ENCODE measurements at places on chromosomes 1 and 21.

GRCh38 chr1:151887028-151887427 lies 22.3 kb downstream of the THEM4 start:
- DNase-seq, result no peak

DNA sequence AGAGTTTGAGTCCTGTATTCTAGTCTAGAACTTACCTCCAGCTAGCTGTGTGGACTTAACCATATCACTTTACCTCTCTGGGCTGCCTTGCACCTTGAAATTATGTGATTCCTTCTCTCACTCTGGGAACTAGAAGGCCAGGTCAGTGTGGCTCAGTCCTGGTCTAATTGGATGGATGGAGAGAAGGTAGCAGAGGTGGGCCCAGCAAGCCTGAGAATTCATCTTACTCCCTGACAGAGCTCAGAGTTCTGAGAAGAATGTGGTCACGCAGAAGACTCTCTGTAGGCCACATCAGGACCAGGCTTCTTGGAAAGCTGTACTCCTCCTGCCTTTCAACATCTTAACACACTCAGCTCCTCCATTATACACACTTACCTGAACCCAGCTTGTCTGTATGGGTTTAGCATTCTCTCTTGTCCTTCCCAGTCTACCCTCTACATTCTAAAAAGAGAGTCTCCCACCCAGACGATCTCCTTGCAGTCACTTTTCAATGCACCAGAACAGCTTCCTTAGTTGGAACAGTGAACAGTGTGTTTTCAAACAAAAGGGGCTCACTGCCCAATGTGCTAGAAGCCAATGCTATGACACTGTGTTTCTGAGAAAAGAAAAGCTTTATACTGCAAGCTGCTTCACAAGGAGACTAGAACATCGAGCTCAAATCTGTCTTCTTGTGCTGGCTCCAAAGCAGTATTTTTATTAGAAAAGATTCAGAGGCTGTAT lies 60.5 kb downstream of the CAPN9 start:
- no peak for DNase-seq

DNA sequence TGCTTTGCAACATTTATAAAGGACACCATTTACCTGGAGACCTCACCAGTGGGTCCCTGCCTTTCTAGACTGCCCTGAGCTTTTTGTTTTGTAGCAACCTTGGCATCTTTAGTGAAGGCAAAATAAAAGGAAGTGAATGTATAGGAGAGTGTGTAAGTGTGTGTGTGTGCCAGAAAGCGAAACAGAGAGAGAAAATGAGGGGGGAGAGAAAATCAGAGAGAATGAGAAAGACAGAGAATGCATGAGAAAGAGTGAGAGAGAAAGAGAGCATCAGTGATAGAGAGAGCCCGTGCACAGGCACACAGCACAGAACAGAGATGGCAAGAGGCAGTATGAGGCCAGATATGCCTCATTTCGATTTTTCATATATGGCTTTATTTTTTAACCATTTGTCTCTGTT lies 57.5 kb downstream of the HSD3B1 start:
- DNase-seq, result no peak

- no peak for DNase-seq
Observed at GRCh38 chr1:245205396-245205795, 50.6 kb downstream of the KIF26B start.

GRCh38 chr1:65435987-65436386 lies 15.5 kb downstream of the LEPR start:
- DNase-seq, result no peak

- DNase-seq, result peak; percentile 85
Observed at GRCh38 chr21:16587141-16587581, 857.4 kb downstream of the USP25 start.

GRCh38 chr1:51285055-51285454 lies 45.3 kb downstream of the TTC39A start:
- DNase-seq, result no peak

GRCh38 chr1:208185801-208186231 lies 58.4 kb downstream of the PLXNA2 start:
- no peak for DNase-seq

DNA sequence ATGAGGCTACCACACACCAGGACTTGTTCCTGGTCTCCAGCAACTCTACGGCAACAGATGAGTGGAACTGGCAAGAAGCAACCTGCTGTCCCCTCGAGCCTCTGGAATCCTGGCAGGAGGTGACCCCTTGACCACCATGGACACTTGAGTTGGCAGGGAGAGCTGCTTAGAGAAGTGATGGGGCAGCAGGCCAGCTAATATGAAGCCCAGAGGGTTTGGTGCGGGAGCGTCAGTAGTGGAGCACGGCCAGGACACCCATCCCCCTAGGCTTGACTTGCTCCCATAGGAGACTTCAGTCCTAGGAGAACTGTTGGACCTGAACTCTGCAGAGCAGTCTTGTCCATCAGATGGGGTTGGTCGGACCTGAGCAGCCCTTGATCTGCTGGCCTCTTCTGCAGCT lies 56.5 kb downstream of the CTH start:
- no peak for DNase-seq

DNA sequence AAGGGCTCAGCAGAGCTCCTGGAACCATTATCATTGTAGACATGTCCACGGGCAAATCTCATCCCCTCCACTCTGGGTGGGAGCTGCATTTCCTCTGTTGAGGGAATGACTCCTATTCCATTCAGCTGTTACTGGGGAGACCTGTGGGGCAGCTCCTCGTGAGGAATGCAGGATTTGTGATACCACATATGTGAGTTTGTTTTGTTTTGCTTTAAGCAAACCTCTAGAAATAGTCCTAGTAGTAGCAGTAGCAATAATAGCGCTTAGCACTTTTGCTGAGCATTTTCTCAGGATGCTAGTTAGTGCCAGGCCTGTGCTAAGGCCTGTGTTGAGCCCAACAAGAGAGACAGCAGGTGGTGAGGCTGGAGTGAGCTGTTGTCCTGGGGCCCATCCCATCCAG lies 10.8 kb downstream of the OLIG1 start:
- DNase-seq, result no peak

GRCh38 chr1:16048573-16049189 lies 5.1 kb downstream of the CLCNKB start:
- no peak for DNase-seq

GRCh38 chr1:203776636-203777035 lies 11.7 kb downstream of the LAX1 start:
- peak; percentile 9 for DNase-seq

- peak; percentile 29 for DNase-seq
Observed at GRCh38 chr1:172254521-172255222, 165.8 kb upstream of the C1orf105 start.

GRCh38 chr1:51829058-51829457 lies 49.5 kb downstream of the NRDC start:
- no peak for DNase-seq

DNA sequence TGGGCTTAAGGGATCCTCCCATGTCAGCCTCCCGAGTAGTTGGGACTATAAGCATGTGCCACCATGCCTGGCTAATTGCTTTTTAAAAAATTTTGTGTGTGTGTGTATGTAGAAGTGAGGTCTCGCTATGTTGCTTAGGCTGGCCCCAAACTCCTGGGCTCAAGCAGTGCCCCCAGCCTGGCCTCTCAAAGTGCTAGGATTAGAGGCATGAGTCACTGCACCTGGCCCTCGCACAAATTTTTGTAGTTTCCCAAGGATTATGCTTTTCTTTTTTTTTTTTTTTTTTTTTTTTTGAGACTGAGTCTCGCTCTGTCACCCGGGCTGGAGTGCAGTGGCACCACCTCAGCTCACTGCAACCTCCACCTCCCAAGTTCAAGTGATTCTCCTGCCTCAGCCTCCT lies 144.4 kb upstream of the HNRNPU start:
- no peak for DNase-seq

GRCh38 chr1:87702455-87702854 lies 373.8 kb downstream of the LMO4 start:
- DNase-seq, result no peak

DNA sequence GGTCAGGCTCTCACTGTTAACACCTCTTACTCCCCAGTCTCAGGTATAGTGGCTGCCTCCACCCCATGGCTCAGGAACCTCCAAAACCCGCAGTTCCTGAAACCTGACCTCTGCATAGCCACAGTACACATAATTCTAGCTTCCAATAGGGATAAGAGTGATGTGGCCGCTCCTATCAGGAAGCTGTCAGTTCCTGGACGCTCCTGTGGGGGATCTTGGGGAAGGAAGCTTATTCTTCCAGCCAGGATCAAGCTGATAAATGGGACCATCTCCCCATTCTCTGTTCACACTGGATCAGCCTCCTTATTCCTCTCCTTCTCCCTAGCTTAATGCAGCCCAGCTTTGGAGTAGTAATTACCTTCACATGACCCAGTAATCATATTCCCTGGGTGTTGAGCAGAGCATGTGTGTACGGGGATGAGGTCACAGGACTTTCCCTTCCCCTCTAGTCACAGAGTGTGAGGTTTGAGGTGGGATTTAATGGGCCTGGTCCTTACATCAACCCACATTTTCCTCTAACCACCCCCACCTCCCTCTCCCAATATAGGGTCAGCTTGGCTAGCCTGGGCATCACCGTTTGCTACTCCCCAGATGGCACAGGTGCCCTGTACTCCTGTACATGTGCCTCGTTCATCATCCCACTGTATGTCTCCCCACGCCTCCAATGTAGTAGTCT lies 7.0 kb upstream of the POU3F1 start:
- no peak for DNase-seq

GRCh38 chr1:59903141-59903754 lies 23.3 kb downstream of the CYP2J2 start:
- DNase-seq, result peak; percentile 13

GRCh38 chr1:183461350-183461749 lies 10.9 kb upstream of the SMG7 start:
- DNase-seq, result no peak

GRCh38 chr1:29585656-29586055 lies 349.3 kb downstream of the PTPRU start:
- DNase-seq, result no peak

DNA sequence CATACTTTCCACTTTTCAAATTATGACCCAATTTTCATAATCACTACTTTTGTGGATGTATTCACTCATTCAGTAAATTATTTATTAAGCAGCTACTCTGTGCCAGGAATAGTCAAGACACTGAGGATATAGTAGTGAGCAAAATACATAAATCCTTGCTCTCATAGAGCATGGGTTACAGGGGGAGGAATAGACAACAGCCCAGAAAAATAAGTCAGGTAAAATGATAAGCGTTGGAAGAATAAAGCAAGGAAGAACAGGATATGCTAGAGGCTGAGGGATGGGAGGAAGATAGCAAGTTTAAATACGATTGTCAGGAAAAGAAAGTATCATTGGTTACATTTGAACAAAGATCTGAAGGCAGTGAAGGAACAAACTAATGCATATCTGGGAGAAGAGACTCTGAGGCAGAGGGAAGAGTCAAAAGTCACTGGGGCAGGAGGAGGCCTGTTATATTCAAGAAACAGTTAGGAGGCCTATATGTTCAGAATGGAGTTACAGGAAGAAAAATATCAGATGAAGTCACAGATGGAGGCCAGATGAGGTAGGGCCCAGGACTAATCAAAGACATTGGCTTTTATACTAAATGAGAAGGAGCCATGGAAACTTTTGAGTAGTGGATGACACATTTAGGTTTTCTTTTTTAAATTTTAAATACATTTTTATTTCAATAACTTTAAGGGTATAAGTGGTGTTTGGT lies 42.9 kb downstream of the SEC22B start:
- DNase-seq, result no peak

- DNase-seq, result no peak
Observed at GRCh38 chr21:33262921-33263320, 3.2 kb upstream of the IL10RB start.

DNA sequence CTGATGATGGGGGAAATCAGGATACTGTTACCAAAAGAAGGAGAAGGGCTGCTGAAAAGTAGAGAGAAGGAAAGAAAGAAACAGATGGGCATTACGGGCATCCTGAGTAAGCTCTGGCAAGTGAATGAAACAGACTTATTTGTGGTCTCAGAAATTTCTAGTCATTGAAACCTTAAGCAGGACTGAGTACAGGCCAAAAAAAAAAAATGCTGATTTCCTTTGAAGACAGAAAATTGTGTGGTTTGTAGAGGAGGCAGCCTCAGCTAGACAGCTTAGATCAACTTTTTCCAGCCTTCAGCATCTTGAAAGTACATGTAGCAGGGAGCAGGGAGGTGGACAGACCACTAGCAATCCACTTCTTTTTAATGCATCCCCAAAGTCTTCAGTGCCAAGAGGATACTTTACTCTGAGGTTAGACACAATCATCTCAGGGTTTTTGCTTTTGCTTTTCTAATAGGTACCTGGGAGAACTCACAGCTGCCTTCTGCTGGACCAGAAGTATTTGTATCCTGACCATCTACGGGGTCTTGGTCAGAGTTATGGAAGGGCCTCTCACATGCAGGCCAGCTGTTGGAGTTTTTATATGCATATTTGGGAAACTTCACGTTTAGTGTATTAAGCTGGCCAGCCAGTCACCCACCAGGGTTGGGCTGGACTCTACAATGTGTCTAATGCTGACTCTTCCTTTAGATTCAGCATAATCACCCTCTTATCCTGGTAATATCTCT lies 10.6 kb upstream of the CAPZB start:
- DNase-seq, result no peak

GRCh38 chr1:204232526-204232925 lies 18.7 kb upstream of the GOLT1A start:
- DNase-seq, result no peak

DNA sequence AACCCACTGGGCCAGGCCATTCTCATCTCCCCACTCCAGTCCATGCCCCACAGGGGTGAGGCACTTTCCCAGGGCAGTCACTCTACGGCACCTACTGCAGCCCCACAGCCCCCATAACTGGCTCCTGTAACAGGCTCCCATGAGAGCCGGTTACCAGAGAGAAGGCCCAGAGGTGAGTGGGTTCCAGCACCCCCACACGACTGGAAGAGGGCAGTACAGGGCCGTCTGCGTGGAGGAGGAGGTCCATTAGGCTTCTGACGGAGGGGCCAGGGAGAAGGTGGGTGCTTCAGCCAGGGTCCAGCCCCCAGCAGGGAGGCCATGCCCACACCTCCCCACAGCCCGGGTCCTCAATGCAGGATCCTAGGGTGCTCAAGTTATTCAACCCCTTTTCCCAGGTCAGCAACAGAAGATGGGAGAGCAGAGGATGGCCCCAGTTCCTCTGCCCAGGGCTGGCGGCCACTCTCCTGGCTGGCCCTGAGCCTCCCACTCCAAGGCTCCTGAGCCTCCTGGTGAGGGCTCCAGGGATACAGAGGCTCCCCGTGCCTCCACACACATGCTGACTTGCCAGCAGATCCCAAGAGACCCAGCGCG lies 1.6 kb downstream of the ACAP3 start:
- DNase-seq, result no peak

GRCh38 chr1:226553924-226554282 lies 5.3 kb downstream of the STUM start:
- no peak for DNase-seq

GRCh38 chr1:102834688-102835320 lies 273.5 kb downstream of the COL11A1 start:
- no peak for DNase-seq
